ENCODE measurements at places on chromosomes 4 and X. TPM values are rescaled to one million over a fixed set of nuclear protein-coding genes. Genes with fewer than 3 reads are reported as not detected.

- no peak for DNase-seq
These were observed 835 bp downstream of the TMEM185A start for GRCh38 chrX:149630681-149631233.

DNA sequence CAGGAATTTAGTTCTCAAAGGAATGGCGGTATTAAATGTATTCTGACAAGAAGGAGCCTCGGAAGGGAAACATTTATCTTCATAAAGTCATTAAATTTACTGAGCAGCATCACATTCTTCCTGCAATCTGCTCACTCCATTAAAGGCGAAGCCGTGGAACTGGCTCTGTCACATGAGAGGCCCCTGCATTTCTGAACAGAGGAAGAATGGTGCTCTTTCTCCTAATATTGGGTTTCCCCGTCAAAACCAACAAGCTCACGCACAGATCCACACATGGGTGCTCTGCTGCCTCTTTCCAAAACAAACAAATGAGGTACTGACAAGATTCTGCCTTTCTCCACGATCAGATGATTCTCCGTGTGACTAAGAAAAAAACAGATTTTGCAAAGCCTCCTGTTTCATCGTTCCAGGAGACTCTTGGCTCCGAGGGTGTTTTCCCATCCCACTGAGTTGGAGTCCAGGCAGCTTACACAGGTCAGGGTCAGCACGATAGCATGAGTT is 191.2 kb downstream of the IDS start:
- DNase-seq, result no peak

DNA sequence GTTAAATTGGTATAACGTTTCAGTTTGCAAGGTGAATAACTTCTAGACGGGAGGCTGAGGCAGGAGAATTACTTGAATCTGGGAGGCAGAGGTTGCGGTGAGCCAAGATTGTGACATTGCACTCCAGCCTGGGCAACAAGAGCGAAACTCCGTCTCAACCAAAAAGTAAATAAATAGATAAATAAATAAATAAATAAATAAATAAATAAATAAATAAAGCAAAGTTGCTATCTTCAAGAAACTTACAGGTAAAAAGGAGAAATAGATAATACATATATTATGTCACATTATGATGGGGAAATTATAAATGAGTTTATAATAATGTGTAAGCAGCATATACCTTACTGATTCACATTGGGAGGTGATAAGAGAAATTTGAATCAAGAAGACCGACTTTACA is 1966.0 kb downstream of the PCDH7 start:
- no peak for DNase-seq

DNA sequence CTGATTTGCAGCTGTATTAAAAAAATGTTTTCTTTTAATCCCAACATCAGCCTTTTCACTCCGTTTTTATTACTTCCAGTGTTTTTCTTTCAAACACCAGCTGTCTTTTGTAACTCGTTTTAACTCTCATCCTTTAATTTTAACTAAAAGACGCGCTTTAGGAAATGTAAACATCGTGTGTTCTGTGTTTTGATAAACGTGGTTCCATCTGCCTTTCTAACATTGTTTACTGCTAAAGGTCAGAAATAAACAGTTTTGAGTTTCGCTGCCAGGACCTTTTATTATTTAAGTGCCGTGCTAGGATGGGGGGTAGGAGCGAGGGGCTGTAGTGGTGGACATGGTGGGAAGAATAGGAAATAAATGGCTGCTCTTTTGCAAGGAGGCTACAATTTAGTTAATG is 1.5 kb downstream of the N4BP2 start:
- DNase-seq, result no peak

- DNase-seq, result no peak
These were observed 88.2 kb upstream of the STS start for GRCh38 chrX:7059214-7059838.

GRCh38 chr4:21893136-21893535 is 55.4 kb downstream of the KCNIP4 start:
- no peak for DNase-seq

The AWAT1 gene
- not detected for total RNA-seq

The NLGN3 gene
- 1.1 TPM for total RNA-seq

Data from activated T-helper 1 cell treated with anti-CD3 and anti-CD28 coated beads, Interleukin-12 subunit alpha, Interleukin-12 subunit beta, Interleukin-2, Interleukin-4 antibody, amounts not matched to agents 30 ng/mL and 10 ng/mL and 1 ng/mL, durations not matched to agents 14 hours and 24 hours and 36 hours (primary cell).